ENCODE measurements at places on chromosomes 12 and 14.

DNA sequence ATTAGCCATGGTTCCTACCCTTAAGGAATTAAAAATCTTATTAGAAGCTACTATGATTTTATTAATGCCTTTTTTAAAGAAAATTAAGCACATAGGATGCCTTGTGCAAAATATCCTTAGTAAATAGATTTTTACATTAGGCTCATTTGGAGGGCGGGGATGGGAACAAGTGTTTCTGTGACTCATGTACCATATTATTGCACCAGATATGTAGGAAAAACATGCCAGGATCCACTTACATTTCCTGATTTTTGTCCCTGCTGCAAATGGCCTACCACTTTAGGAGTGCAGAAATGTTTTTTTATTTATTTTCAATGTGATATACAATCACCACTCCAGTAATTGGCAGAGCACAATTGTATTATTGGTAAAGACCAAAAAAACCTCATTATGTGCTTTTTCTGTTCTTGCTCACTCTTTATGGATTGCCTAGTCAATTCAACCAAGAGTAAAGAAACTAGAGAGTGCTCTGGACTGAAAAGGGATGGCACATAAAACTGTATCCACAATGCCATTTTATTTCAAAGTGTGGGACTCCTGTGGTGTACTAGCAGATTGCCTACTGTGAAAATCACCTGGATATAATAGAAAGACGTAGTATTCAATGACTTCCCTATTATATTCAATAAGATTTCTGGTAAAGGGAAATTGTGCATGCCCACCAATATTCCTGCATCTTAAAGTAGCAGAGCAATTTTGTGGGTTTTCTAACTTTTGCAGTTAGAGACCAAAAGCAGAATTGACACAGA is 86.9 kb downstream of the ANO6 start:
- DNase-seq, result no peak

GRCh38 chr12:96824074-96824837 is 82.8 kb upstream of the NEDD1 start:
- DNase-seq, result no peak

- no peak for DNase-seq
These were observed 117.2 kb upstream of the FZD10 start for GRCh38 chr12:130044991-130045621.

GRCh38 chr12:107178776-107179175 is 85.4 kb upstream of the CRY1 start:
- no peak for DNase-seq

GRCh38 chr14:51719955-51720354 is 68.2 kb downstream of the FRMD6 start:
- DNase-seq, result no peak

DNA sequence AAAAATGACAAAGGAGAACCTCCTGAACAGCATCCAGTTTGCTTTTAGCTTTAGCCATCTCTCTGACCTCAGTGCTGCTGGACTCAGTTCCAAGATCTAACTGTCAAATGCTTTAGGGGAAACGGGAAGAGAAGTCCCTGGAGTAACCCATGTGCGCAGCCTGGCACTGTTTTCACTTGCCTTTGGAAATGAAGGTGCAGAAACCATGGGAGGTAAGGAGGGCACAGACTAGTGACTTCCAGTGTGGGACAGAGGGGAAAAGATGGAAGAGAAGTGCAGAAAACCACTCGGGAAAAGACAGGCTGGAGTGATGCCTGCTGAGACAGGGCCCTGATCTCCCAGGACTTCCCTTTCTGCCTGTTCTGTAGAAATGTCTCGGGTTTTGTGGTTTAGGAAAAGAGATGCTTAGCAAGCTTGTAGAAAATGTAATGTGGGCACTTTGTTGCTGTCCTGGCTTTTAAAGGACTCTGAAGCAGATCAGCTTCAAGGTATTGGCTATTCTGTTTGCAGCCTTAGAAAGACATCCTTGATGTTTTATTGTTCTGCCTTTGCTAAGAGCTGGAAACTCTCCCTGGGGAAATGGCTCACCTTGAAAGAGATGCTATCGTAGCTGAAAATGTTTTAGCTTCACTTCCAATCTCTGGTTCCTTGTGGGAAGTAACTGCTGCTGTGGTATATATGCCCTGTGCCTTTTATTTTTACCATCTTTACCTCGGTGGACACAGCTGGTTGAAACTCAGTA is 124.6 kb upstream of the HIF1A start:
- DNase-seq, result no peak

GRCh38 chr12:107296681-107297089 is 203.3 kb upstream of the CRY1 start:
- DNase-seq, result no peak

- no peak for DNase-seq
These were observed 883.9 kb downstream of the LRFN5 start for GRCh38 chr14:42490536-42490935.

- DNase-seq, result no peak
These were observed 1161.2 kb upstream of the SEL1L start for GRCh38 chr14:82694820-82695219.

- no peak for DNase-seq
These were observed 38.3 kb upstream of the GRIP1 start for GRCh38 chr12:66717036-66717673.

DNA sequence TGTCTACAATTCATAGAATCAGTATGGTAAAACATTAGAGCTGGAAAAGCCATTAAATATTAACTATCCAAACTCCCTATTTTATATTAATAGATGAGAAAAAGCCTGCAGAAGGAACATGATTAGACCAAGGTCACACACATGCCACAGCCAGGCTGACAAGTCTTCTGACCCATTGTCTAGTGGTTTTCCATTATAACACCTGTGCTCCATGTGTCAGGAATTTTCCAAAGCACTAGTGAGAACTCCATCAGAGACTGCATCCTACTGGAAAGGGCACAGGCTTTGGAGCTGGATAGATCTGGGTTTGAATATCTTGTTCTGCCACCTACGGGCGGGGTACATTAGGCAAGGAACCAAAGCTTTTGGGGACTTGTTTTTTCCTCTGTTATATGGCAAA is 325.5 kb downstream of the RAD51B start:
- no peak for DNase-seq

- no peak for DNase-seq
These were observed 169.2 kb downstream of the APAF1 start for GRCh38 chr12:98814254-98814653.

GRCh38 chr12:74985986-74986319 is 223.7 kb downstream of the KCNC2 start:
- no peak for DNase-seq

- no peak for DNase-seq
These were observed 1787.2 kb upstream of the SEL1L start for GRCh38 chr14:83320837-83321236.

GRCh38 chr12:47293406-47293805 is 213.6 kb upstream of the AMIGO2 start:
- DNase-seq, result no peak

DNA sequence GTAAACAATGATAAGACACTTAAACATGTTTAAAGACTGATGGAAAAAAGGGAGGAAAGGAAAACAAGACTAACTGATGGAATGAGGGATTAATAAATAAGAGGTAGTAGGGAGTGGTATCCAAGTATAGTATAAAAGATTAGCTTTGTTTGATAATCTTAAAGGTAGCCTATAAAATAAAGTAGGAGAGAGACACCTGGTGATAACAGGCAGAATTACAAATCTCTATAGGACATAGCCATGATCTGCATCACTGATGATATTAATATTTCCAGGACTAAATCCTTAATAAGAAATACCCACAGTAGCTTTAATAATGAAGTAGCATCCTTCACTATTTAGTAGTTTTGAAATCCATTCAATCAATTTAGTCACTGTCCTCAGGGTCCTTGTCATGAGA is 30.4 kb downstream of the DLGAP5 start:
- no peak for DNase-seq

DNA sequence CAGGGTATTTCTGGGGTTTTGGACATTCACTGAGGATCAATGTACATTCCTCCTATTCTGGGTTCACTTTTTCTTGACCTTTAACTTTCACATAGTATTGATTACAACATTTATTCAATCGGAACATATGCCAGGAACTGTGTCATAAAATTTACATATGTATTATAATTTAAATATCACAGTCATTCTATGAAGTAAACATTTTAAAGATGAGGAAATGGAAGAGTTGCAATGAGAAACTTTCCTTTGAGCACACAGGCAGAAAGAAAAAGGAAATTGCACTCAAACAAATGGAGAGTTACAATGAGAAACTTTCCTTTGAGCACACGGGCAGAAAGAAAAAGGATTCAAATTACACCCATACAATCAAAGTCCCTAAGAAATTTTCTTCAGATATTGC is 3.1 kb downstream of the MUCL1 start:
- no peak for DNase-seq

DNA sequence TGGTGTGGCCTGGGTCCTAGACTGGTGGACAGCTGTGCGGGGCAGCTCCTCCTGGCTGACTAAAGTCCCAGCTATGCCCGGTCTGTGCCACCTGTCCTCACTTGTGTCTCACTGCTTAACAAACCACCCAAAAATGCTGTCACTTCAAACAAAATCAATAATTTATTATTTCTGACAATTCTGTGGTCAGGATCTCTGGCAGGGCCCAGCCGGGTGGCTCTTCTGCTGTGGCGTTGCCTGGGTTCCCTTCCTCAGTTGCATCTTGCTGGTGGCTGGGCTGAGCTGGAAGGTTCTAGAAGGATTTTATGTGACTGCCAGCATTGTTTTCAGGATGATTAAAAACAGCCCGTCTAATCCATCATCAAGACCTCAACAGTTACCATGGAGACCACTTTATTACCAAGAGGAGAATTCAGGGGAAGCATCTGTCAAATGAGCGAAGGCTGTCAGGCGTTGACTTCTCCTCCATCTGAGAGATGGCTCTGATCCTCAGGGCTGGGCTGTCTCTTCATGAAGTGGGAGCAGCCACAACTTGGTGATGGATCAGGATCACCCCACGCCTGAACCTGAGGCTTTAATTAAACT is 280.6 kb upstream of the SFSWAP start:
- DNase-seq, result no peak

DNA sequence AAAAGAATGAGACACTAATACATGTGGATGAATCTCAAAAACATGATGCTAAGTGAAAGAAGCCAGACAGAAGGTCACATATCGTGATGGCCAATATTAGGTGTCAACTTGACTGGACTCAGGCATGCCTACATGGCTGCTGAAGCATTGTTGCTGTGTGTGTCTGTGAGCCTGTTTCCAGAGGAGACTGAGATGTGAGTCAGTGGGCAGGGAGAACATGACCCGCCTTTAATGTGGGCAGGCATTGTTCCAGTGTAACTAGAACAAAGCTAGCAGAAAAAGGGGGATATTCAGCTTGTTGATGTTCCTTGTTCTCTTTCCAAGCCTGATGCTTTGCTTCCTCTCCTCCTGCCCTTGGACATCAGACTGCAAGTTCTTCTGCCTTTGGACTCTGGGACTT is 47.6 kb downstream of the DCAF5 start:
- no peak for DNase-seq

DNA sequence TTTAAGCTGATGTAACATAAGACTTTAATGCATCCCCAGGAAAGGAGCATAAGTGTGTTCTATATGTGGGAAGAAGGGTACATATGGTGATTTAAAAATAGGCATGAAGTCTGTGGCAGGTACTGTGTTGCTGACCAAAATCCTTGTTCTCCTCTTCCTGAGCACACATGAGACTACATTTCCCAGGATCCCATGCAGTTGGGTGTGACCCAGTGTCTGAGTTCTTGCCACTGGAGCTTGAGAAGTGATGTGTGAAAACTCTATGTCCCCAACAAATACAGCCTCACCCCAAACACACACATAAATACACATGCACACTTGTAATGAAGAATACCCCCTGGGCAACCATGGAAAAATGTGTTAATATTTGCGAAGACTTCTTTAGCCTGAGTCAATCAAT is 8.5 kb upstream of the SMIM10L1 start:
- no peak for DNase-seq

DNA sequence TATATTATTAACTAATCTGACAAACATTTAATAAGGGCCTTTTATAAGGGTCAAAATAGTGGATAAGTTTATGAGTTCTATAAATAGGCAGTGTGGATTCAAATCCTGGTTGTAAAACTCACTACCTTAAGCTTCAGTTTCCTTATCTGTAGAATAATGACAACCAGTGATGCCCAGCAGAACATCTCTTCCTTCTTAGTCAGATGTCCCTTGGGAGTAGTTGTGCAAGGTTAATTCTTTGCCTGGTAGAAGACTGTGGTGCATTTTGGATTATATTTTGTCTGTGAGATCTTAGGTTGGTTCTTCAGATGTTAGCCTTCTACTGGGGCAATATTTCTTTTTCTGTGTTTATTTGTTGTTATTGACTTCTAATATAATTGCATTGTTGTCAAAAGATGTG is 59.5 kb downstream of the ARID2 start:
- DNase-seq, result no peak

DNA sequence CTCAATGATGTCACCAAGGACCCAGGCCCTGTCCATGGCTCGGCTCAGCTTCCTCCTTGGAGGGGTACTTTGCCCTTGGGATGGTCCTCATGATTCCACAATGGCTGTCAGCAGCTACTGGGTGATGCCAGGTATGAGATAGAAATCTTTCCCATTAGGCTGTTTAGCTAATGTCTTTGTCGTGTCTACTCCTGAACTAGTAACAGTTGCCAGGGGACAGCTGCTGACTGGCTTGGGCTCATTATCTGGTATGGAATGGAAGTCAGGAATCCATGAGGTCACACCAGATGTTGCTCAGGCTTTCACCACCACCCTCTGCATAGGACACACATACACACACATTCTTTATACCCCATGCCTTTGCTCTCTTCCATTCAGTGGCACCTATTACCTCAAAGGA is 9.2 kb downstream of the PRPH start:
- no peak for DNase-seq

DNA sequence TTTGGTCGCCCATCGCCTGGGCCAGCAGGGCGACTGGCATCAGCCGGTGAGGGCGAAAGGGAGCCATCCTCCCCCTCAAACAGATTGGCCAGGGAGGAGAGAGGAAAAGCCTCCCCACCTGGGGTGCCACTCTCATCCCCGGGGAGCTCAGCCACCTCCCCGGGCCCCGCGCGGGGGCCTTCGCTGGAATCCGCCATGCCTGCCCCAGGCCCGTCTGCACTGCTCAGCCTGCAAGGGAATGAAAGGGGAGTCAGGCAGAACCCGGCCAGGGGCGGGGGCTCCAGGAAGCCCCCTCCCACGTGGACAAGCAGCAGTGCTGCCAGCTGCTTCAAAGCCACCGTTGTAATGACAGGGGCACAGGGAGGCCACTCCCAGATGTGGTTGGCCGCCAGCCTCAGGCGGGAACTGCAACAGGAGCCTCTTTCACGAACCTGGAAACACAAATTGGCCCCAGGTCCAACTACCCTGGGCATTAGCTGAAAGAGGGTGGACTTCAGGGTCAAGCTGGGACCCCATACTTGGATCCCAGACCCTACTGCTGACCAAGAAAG is 18.5 kb downstream of the TRPV4 start:
- DNase-seq, result no peak

- DNase-seq, result no peak
These were observed 53.5 kb downstream of the IGF1 start for GRCh38 chr12:102426599-102427542.

GRCh38 chr12:110568752-110569151 is 14.4 kb downstream of the PPTC7 start:
- no peak for DNase-seq

DNA sequence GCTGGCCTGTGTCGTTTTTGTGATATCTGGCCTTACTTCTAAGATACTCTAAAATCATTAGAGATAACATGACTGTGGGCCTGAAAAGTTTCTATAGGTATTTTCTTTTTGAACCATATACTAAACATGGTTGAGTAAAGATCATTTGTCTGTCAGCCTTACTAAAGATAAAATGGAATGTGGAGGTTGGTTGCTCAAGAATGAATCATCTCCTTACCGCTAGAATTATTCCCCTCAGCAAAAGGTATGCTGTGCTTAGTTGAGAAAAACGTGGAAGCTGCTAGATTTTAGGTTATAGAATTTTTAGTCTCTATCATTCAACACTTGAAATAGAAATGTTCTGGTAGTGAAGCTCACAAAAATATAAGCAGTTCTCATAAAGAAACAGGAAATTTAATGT is 407.3 kb downstream of the AEBP2 start:
- no peak for DNase-seq
